ENCODE measurements at places on chromosomes 6 and 20.

GRCh38 chr6:19554356-19555225, 282.6 kb upstream of the ID4 start:
- no peak for DNase-seq

DNA sequence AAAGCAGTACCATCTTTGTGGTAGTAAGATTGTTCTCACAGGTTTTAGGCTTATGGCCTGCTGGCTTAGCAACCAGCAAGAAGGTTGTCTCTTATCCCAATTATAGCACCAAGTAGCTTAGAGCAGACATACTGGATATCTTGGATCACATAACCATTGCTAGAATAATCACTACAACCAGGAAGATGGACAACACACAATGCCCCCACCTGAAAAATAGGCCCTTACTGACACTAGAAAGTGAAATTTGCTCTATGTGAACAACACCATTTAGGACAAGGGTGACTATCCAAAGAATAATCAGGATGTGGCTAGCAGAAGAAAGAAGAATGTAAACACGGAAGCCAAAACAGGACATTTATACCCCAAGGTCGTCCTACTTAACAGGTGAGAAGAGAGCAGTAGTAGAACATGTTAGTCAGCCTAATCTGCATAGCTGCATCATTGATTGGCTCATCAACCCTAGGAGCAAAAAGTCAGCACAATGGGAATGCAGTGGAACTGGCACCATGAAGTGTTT, 172.7 kb upstream of the MARCKS start:
- DNase-seq = no peak

DNA sequence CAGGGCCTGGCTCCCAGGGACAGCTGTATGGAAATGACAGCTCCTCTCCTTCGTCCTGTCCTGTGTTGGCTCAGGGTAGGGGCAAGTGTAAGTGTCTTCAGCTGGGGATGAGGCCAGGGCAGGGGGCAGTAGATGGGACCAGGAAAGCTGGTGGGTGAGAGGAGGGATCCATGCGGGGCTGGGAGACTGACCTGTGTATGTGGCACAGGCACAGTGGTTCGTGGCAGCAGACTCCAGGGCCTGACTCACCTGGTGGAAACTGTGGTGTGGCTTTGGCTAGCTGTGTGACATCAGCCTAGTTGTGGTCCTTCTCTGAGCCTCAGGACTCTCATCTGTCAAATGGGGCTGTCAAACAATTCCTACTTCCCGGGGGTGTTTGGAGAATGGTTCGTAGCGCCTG, 13.7 kb upstream of the SCRT2 start:
- DNase-seq = no peak

GRCh38 chr20:31698803-31699718, 23.6 kb downstream of the BCL2L1 start:
- no peak for DNase-seq

DNA sequence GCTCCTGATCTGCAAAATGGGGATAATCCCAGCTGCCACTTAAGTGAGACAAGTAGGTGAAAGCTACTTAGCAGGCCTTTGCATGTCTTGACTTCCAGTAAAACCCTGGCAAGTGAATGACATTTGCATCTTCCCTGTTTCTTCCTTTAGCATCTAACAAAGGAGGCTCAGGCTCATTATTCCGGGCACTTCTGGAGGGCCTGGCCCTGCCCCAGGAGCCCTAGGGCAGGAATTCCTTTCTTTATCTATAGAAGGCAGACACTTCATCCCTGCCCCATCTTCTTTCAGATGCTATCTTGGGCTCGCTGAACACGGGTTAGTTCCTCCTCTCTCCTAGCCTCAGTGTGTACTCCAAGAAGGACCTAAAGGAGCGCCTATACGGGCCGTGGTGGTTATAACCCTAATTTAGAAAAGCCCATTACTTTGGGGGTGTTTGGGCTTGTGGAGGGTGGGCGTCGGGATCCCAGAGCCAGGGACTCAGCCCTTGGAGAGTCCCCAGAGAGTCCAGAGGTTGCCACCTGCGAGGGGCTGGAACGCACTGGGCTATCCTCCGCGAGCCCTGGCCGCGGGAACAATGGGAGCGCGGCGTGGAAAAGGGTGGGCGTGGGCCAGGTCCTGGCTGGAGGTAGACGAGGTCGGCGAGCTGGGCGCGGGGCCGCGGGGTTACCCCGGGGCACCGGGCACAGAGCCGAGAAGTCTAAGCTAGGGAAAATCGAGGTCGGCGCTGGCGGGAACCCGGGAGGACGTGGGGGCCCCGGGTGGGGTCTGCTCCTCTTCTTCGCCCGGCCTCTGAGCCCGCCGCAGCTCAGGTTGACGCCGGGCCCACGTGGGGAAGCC, 62.8 kb upstream of the EPB41L1 start:
- DNase-seq = no peak

DNA sequence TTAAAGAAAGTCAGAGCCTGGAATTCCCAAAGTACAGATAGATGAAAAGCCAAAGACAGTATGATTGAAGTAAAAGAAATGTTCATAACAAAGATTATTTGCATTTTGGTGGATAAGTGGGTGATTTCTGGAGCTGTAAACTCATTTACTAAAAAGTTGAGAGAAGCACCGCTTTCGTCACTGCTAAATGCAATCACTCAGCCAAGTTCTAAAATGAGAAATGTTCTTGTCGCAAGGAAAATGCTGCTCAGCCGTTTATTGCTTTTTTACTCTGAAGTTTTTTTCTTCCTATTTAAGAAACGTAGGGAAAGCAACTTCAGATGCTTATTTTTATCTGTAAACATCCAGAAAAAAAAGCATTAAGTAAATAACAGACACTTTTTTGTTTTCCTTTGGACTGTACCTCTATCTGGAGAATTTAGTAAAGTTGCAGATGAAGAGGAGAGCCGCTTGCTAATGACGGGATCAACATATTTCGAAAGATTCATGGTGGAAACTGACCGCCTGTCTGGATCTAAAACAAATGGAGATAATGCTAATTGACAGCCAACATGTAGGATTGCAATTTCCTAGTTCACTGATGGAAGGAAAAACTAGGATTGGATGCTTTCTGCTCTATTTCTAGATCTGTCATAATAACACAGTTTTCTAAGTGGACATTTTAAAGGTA, 93.8 kb upstream of the BCLAF1 start:
- DNase-seq = no peak

- no peak for DNase-seq
Measured at GRCh38 chr6:13013681-13014503, 297.3 kb downstream of the PHACTR1 start.

GRCh38 chr6:161575523-161576254, 301.8 kb upstream of the AGPAT4 start:
- DNase-seq = no peak

- DNase-seq = no peak
Measured at GRCh38 chr6:11785774-11786579, 7.4 kb upstream of the ADTRP start.

DNA sequence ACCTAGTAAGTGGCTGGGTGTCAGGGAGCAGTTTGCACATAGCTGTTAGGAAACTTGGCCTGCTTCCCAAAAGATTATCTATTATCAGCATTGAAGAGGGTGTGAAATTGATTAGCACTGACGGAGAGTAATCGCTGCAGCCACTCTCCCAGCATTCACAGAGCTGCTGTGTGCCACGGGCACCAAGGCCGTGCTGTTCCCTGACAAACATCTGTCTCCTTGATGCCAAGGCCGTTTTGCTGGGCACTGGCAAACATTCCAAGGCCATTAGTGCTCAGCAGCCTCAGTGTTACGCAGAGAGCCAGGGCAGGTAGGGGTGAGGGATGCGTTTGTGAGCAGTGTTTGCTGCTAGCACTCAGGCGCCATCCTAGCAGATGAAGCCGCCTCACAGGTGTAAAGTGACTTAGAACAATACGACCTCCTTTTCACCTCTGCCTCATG, 57.7 kb upstream of the VSTM2L start:
- DNase-seq = no peak

- DNase-seq = no peak
Measured at GRCh38 chr6:80637312-80637711, 530.8 kb downstream of the BCKDHB start.

DNA sequence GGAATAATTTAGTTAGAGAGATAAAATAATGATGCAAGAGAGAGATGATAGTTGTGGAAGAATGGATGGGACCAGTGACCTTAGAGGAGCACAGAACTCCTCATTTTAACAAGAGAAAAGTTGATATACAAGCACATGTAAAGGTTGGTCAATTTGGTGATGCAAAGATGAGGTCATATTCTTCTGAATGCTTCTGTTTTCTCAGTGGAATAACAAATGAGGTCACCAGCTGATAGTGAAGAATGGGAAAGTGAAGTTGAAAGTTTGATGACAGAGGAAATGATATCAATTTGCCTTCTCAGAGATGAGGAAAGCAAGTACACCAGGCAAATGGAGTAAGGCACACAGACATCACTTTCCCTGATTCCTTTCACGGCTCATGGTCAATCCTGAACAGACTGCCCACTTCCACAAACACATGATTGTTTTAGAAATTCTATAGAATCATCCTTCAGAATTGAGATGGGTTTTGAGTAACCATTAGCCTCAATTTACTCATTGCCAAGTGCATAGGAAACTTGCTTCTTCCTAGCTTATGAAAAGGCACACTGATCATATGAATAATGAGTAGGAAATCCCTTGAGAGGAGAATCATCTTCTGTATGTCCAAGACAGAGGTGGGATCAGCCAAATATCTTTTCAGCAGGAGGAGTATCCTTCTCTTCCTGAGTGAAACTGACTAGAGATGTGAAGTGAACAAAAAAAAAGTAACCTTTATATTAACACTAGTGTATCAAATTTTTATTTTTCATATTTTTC, 82.4 kb upstream of the TCF21 start:
- no peak for DNase-seq

DNA sequence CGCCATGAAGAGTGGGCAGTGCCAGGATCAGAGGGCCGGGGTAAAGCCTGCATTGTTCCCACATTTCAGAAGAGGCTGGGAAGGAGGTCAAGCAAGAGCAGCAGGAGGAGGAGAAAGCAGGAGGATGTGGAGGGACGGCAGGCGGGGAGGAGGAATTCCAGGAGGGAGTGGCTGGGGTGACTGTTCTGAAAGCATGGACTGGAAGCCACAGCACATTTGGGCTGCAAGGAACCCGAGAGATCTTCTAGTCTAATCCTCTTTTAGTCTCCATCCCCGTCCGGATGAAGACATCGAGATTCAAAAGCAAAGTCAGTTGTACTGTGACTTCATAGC, 76.9 kb downstream of the FAM50B start:
- no peak for DNase-seq

- no peak for DNase-seq
Measured at GRCh38 chr20:59733351-59733750, 129.0 kb downstream of the PHACTR3 start.

- DNase-seq = no peak
Measured at GRCh38 chr6:79421001-79421411, 116.2 kb downstream of the LCA5 start.

DNA sequence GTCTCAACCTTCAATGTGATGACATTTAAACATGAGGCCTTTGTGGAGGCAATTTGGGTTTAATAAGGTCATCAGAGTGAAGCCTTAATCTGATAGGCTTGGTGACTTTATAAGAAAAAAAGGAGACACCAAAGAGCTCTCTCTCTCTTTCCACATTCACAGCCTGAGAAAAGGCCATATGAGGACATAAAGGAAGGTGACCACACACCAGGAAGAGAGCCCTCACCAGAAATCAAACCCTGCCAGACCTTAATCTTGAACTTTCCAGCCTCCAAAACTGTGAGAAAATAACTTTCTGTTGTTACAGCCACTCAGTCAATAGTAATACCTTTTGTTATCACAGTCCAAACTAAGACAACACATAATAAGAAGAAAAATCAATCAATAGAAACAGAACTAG, 47.7 kb downstream of the COL12A1 start:
- no peak for DNase-seq

- DNase-seq = no peak
Measured at GRCh38 chr6:11785415-11785773, 6.8 kb upstream of the ADTRP start.

- DNase-seq = no peak
Measured at GRCh38 chr20:11229772-11230171, 556.0 kb upstream of the JAG1 start.

GRCh38 chr6:44676246-44676790, 288.8 kb downstream of the CDC5L start:
- no peak for DNase-seq

DNA sequence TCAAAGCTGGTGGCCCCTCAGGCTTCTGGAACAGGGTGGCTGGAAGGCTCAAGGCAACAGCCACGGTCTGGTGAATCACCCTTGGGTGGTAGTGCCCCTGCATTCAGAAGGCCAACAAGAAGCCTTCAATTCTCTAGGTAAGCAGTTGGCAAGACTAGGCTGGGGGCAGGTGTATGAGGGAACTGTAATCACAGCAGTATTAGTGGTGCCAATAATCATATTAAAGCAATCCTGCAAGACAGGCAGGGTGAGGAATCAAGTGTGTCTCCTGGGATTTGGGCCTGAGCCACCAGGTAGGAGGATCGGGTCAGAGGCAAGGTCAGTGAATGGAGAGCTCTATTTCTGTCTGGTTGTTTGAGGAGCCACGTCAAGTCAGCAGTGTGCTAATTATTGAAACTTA, 24.9 kb upstream of the SCUBE3 start:
- DNase-seq = no peak

DNA sequence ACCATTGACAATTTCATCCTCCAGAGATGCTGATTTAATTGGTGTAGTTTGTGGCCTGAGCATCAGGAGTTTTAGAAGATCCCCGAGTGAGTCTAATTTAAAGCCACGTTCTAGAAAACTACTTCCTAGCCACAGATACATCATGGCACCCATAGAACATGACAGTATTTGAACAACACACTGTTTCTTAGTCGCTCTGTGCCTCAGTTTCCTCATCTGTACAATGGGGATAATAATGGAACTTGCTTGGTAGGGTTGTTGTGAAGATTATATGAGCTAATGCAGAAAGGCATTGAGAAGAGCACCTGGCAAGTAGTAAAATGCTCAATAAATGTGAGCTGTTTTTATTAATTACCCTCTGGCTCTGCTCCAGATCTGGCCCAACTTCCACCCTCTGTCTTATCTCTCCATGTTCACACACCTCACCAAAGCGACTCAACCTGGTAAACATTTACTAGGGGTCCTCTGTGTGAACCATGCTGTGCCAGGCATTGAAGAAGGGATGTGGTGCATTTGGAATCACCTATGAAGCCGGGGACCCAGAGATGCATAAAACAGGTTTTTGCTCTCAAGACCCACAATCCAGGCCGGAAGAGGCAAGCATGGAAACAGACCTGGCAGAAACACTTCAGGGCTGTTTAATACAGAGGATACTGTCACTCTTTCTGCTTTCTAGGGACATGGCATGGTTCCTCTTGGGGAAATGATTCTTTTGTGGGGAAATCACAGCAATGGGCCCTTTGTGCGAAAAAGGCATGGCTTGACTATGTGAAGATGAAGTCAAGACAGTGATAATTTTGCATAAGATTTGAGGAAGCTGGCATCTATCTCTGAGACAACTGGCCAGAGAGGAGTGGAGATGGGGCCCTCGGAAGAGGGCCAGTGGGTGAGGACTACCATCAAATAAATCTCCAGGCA, 16.2 kb upstream of the MRPS18A start:
- DNase-seq = no peak

- DNase-seq = no peak
Measured at GRCh38 chr6:11101417-11101816, 7.8 kb downstream of the SMIM13 start.

DNA sequence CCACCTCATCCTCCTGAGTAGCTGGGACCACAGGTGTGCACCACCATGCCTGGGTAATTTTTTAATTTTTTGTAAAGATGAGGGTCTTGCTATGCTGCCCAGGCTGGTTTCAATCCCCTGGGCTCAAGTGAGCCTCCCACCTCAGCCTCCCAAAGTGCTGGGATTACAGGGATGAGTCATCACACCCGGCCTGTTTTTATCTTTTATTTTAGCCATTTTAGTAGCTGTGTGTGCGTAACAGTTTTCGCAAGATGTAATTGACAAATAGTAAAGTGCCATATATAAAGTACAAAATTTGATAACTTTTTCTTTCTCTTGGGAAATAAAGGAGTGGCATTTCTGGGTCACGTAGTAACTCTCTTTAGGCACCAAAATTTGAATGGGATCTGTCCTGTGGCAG, 21.4 kb downstream of the SNAI1 start:
- DNase-seq = no peak
